ENCODE measurements at places on chromosomes 6 and 20.
A peak's percentile ranks its signal among the peaks of the same experiment; 100 is the strongest.

GRCh38 chr6:20931093-20931492, 396.8 kb downstream of the CDKAL1 start:
- DNase-seq, result no peak

- no peak for DNase-seq
These were observed 3.9 kb downstream of the ZBP1 start for GRCh38 chr20:57616143-57616951.

DNA sequence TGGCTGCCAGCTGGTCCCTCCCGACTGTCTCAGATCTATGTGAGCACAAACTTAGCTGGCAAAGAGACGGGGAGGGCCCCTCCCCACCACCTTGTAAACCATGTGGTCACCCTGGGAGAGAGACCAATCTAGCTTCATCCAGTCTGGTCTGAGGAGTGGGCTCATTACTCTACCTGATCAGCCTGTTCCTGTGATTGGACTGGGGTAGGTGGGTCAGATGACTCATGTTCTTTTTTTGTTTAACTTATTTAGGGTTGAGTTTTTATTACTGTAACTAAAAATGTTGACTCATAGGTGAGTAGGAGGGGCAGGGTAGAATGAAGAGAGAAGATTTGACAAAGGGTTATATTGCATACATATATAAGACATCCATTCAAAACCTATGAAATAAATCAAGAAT, 4.7 kb downstream of the GSTA4 start:
- no peak for DNase-seq

DNA sequence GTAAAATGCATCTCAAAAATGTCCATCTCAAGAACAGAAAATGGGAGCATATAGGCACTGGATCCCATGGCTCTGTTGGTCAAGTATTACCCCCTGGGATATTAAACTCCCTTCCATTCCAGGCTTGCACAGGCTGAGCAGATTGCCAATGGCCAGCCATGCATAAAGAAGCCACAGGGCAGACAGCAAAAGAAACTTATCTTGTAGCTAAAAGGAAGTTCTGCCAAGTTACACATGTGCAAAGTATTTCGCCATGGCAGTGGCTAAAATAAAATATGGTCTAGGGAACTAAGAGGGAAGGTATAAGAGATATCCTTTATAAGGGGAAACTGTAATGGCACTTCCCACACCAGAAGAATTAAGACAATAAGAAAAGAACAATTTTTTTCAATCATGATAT, 415.6 kb upstream of the BTBD3 start:
- no peak for DNase-seq

- no peak for DNase-seq
These were observed 110.4 kb upstream of the ARMC2 start for GRCh38 chr6:108737594-108738546.

DNA sequence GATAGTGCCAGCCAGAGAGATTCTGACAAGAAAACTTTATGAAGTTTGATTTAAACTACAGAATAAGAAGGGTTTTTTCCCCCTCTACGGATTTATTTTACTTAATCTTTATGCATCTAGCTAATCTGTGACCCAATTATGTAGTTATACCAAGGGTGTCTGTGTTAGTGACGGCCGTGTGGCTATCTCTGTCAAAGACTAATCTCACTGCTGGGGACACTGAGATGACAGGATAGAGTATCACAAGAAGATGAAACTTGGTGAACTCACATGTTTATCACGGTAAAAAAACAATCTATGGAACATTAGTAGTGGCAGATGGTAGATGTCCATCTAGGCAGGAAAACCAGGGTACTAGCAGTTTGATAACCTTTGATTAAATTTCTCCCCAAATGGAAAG, 149.7 kb downstream of the AHI1 start:
- DNase-seq, result no peak

DNA sequence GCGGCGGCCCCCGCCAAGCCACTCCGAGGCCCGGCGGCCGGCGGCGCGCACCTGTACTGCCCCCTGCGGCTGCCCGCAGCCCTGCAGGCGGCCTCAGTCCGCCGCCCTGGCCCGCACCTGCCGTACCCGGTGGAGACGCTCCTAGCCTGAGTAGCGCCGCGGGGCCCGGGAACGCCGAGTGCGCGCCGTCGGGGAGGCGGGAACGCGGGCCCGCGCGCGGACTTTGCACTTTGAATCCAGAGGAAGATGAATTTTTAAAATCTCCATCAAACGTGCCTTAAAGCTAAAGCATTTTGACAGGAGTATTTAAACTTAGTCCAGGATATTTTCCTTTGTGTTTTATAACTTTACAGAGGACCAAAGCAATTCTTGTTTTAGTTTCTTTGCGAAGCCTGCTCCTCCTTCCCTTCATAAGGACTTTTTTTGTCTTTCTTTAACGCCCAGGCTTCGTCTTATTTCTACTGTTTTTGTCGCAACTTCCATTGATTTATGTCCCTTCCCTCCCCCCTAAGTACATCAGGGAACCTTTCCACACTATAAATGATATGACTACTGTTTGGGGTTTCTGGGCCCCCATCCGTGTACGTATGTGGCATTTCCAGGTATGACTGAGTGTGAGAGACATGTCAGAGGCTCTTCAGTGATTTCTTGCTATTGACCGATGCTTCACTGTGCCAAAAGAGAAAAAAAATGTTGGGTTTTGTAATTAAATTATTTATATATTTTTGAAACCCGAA, 2.0 kb downstream of the FOXQ1 start:
- DNase-seq, result no peak

DNA sequence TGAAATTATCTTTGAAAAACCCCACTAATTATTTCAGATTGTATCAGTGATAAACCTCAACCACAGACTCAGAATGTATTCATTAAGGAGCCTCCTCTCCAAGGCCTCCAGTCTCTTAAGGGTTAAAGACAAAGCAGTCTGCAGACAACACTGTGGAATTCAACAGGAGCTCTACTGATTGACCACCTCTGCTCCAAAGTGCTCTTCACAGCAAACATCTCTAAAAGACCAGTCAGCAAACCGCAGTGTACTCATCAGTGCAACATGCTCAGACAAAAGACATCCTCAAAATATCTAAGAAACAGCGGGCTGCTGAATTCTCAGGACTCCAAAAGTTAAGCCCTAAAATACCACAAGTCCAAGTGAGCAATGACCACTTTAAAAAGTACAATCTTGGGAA, 42.0 kb downstream of the UQCC1 start:
- DNase-seq, result no peak

DNA sequence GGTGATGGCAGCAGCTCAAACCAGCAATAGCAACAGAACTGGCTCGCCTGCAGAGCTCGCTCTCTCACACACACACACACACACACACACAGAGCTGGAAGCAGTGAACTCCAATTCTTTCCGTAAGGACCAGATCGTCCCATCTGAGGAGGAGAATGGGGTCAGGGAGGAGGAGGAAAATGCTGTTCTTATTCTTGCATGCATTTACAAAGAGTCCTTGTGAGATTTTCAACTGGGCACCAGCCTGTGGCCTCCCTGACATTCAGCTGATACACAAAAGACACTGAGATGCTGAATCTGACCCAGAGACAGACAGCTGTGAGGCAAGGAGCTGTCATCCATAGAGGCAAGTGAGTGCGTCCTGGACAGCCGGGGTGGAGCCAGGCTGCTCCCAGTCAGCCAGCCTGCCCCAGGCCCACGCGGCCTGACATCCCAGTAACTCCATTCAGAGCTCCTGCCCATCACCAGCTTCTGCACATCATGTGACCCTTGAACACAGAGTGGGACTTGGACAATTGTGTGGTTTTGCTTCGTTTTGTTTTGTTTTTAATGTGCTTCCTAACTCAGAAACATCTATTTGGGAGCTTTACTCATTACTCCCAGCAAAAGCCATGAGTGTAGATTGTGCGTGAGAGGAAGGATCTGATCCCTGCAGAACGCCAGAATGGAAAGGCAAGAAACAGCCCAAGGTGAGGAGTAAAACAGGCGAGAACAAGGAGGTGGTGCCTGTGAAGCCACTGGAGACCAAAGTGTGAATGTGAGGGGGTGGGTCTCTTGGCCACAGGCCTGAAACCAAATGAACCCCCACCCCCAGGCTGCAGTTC, 2.1 kb downstream of the SERPINB9 start:
- DNase-seq, result no peak

GRCh38 chr6:155121699-155122098, 126.6 kb downstream of the TIAM2 start:
- no peak for DNase-seq

GRCh38 chr20:1085492-1086276, 32.7 kb upstream of the PSMF1 start:
- DNase-seq, result no peak

DNA sequence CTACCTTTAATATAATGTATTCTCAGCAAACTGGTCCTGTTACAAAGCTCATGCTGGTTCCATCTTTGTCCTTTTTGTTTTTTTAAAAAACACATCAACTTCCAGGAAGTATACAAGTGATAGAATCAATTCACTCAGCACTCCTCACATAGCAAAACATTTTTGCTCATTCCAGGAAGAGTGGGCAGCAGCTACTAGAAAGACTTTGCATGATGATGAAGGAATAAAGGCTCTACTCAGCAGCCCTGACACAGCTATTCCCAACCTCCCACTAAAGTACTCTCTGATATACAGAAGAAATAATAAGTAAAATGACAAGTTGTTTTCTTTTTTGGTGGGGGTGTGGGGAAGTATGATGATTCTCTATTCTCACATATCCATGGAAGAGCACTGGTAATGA, 61.2 kb downstream of the RGS17 start:
- no peak for DNase-seq

GRCh38 chr6:150298676-150299075, 70.1 kb upstream of the IYD start:
- no peak for DNase-seq

DNA sequence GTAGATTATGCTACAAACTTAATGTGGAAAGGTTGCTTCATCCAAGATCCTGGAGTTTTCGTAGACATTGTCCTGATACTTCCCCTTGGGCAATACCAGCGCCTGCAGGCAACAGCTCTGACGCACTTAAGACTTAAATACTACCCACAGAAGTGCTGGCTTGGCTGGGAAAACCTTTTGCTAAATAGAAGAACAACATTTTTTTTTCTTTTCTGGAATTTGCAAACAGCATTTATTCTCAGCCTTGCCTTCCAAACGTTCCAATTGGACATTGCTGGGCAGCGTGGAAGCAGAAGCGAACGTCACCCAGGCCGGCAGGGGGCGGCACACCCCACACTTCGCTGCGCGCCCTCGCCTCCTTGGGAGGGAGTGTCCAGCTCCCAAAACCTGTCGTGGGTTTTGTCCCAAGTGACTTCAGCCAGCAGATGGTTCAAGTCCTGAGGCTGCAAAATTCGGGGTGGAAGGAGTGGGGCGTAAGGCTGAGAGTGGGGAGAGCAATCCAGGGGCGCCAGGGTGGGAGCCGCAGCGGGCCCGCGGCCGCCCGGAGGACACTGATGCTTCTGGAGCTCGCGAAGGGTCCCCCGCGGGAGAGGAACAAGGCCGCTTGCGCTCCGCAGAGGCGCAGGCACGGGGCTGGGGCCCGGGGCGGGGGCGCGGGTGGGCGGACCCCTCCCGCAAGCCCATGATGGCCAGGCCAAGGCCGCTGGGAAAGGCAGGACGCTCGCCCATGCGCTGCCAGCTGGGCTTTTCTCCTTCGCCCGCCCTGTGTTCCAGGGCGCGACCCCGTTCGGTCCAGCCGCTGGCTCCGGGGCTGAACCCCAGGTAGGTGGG, 60.8 kb upstream of the MAP3K4 start:
- peak; percentile 27 for DNase-seq

GRCh38 chr20:3663031-3663701, at the start of gene GFRA4:
GFRA4 (minus strand) TSS chr20:3663399; CDS start chr20:3663399, 0 bp downstream.
- no peak for DNase-seq

DNA sequence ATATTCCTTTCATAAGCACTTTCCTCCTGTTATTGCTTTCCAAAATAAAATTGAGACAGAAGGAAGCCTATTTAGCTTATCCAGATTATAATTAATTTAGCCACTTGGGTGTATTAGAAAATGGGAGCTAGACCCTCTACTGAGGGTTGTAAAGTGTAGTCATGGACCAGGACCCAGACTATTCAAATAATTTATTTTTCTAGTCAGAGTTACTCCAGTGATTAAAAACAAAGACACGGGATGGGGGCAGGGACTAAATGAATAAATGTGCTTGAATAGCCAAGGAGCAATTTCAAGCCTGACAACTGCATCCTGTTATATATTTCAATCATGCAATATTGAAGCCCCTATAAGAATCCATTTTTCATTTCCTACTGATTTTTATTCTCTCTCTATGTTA, 41.6 kb downstream of the KLHL32 start:
- no peak for DNase-seq

- DNase-seq, result no peak
These were observed 174.4 kb downstream of the OGFRL1 start for GRCh38 chr6:71463061-71463460.

DNA sequence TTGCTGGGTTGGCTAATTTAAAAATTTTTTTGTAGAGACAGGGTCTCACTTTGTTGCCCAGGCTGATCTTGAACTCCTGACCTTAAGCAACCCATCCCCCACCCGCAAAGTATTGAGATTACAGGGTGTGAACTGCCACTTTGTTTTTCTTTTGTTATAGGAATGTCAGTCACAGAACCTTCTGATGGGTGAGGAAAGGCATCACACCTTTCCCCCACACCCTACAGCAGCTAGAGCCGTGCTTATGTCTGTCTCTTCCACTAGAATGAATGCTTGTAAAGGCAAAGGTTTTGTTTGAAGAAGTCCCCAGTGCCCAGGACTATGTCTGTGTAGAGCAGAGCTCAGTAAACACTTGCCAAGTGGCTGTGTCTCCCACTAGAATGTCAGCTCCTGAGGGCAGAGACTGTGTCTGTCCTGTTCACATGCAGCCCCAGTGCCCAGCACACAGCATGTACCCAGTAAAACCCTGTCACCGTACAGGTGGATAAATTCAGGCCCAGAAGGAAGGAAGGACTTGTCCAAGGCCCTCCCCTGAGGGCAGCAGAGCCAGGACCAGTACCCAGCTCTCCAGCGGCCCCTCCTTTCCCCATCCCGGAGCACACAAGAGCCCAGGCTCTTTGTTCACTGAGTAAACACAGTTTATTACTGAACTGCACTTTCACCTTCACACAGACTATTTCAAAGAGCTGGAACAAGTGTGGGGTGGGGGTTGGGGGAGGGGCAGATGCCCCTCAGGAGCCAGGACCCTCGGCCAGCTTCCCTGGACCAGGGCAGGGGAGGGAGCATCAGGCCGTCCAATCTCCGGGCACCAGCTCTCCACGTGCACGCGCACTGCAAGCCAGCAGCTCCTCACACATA, 26.4 kb downstream of the COX4I2 start:
- no peak for DNase-seq

DNA sequence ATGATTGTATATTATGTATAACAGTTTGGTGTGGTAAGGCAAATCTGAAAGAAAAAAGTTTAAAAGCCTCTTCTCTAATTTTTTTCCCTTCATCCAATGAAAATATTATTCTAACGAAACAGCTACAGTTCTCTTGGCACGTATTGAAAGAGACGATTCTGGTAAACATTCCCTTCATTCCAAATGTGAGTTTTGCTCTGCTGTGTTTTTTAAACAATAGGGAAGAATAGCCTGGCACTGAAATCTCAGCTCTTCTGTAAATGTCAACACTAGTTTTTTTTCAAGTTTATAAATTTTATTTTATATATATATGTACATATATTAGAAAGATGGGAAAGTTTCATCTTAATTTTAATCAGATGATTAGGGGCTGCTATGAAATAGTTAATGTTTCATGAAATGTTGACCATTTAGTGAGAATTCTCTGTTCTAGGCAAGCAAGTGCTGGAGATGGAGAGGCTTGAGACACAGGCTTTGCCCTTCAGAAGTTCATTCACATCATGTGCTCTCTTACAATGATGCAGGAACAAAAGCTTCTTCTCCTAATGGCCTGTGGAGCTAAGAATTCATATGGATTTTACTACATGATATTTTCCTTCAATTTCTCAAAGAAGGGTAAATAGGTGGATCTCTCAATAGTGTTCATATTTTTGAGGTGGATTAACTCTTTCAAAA, 4.1 kb downstream of the PAQR8 start:
- no peak for DNase-seq

GRCh38 chr6:125310994-125311649, 9.4 kb upstream of the HDDC2 start:
- peak; percentile 10 for DNase-seq
